ENCODE measurements at places on chromosomes 2 and 18. TPM values are rescaled to one million over a fixed set of nuclear protein-coding genes. Genes with fewer than 3 reads are reported as not detected.

DNA sequence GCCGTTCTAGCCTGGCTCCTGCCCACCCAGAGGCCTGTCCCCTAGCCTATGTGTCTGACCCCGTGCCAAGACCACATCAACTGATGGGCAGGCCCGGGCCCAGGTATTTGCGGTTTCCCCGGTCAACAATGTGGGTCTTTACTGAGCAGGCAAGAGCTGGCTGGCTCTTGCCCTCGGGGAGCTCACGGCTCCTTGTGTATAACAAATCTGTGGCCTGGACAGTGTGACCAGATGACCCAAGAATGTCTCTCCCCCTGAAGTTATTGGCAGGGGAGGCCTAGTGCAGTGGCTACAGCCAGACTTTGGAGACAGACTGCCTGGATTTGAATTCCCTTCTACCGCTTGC lies 179.6 kb downstream of the KLHL29 start:
- DNase-seq = no peak

- H3K4me1 ChIP-seq = no peaks in the 10 kb centered on the region
- no peak overlapping the region for H3K27ac ChIP-seq
- no peak for DNase-seq
- peaks cover 3% of the 10 kb centered on the region for H3K27me3 ChIP-seq
Observed at GRCh38 chr2:195162918-195163317, 494.1 kb upstream of the SLC39A10 start.

DNA sequence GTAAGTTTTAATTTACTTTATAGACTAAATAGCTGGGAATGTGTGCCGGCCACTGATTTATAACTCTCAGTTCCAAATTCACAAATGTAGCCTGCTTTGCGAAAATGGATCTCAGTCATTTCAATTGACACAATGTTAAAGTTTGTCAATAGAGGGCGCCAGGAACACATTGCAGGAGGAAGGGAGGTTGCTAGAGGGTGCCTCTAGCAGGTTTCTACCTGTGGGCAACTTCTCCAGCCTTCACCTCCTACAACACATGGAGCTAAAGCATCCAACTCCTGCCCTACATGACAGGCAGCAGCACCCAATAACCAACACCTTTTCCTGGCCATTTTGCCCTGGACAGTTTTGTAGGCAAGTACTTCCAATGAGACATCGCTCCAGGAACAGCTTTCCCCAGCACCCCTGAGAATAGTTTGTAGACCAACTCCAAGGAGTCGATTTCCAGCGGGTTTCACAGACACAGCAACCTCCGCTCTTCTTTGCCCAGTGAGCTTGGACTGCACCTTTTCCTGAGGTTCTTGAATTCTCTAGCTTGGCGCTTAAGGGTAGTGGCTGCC lies 784.8 kb upstream of the CDH2 start:
- H3K27ac ChIP-seq = no peak overlapping the region
- no peaks in the 10 kb centered on the region for H3K36me3 ChIP-seq
- H3K4me3 ChIP-seq = no peak overlapping the region
- no peaks in the 10 kb centered on the region for H3K4me1 ChIP-seq
- DNase-seq = no peak
- H3K27me3 ChIP-seq = no peaks in the 10 kb centered on the region

- no peak overlapping the region for H3K27ac ChIP-seq
- H3K27me3 ChIP-seq = no peaks in the 10 kb centered on the region
- H3K4me3 ChIP-seq = no peak overlapping the region
- DNase-seq = no peak
- no peaks in the 10 kb centered on the region for H3K36me3 ChIP-seq
- H3K4me1 ChIP-seq = no peaks in the 10 kb centered on the region
Observed at GRCh38 chr2:71473346-71474031, 20.1 kb downstream of the DYSF start.

- no peak for DNase-seq
- no peaks in the 10 kb centered on the region for H3K4me1 ChIP-seq
- H3K27me3 ChIP-seq = no peaks in the 10 kb centered on the region
Observed at GRCh38 chr2:13583609-13584008, 866.9 kb downstream of the TRIB2 start.

GRCh38 chr2:179524809-179525339 lies 260.2 kb upstream of the SESTD1 start:
- no peak overlapping the region for H3K4me3 ChIP-seq
- no peaks in the 10 kb centered on the region for H3K4me1 ChIP-seq
- DNase-seq = no peak
- H3K27me3 ChIP-seq = no peaks in the 10 kb centered on the region

DES gene
- not detected for total RNA-seq

GKN2 gene
- not detected for total RNA-seq

FTCDNL1 gene
- total RNA-seq = 1.9 TPM

PLCD4 gene
- 0.26 TPM for total RNA-seq
